ENCODE measurements at places on chromosomes 13 and 19.

GRCh38 chr19:14689598-14690503 lies at the start of gene ZNF333:
Gene ZNF333 (plus strand): TSS chr19:14690048. CDS start chr19:14693492, 3,444 bp downstream.
- peak; percentile 96 for DNase-seq

DNA sequence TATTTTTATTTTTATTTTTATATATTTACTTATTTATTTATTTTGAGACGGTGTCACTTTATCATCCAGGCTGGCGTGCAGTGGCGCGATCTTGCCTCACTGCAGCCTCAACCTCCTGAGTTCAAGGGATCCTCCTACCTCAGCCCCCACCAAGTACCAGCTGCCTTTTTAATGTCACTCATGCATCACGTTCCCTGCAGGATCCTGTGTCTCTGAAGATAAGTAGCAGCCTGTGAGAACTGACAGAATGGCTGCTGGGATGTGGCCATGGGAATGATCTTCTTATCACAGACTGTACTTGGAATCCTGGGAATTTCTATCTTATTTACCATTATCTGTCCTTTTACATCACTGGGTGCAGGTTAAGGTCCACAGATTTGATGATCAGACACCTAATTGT lies 9.2 kb upstream of the ZNF761 start:
- DNase-seq, result no peak

DNA sequence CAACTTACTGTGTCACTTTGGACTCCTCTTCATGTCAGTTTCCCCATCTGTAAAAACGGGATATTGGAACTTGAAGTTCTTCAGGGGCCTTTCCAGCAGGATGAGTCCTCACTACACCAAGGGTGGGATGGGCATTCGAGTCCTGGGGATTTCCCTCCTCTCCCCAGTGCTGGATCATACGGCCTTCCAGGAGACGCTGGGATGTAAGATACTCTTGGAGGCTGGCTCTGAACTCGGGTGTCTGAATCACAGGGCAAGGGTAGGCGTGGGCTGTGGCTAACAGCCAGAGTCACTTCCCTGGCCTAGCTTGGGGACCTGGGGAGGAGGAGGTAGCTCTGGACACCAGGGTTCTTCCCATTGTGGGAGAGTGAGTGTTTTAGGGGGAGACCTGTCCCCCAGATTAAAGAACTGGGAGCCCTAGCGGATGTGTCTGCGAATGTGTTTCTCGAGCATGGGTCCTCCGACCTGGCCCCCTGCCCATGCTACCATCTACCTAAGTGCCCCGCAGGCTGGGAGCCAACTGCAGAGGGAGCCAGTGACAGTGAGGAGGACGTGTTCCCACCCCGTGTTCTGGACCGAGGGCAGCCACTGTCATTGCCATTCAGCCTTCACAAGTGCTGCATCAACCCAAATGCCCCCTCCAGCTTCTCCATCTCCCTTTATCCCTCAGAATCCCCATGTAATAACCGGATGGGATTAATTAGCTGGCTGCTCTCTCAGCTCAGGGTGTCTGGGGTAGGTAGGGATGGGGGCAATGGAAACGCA lies 2.4 kb upstream of the CYTH2 start:
- no peak for DNase-seq

DNA sequence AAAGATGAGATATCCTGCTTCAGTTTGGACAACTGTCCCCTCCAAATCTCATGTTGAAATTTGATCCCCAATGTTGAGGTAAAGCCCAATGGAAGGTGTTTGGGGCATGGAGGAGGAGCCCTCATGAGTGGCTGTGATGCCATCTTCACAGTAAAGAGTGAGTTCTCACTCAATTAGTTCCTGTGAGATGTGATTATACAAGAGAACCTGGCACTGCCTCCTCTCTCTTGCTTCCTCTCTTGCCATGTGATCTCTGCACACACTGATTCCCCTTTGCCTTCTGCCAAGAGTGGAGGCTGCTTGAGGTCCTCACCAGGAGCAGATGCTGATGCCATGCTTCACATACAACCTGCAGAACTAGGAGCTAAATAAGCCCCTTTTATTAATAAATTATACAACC lies 86.9 kb downstream of the HSPH1 start:
- no peak for DNase-seq

- no peak for DNase-seq
Observed at GRCh38 chr13:98242403-98242802, 65.3 kb upstream of the RNF113B start.

- DNase-seq, result no peak
Observed at GRCh38 chr19:58364146-58364545, 1.6 kb upstream of the ZNF497 start.

- DNase-seq, result no peak
Observed at GRCh38 chr19:48784527-48784926, 26.3 kb downstream of the BCAT2 start.

DNA sequence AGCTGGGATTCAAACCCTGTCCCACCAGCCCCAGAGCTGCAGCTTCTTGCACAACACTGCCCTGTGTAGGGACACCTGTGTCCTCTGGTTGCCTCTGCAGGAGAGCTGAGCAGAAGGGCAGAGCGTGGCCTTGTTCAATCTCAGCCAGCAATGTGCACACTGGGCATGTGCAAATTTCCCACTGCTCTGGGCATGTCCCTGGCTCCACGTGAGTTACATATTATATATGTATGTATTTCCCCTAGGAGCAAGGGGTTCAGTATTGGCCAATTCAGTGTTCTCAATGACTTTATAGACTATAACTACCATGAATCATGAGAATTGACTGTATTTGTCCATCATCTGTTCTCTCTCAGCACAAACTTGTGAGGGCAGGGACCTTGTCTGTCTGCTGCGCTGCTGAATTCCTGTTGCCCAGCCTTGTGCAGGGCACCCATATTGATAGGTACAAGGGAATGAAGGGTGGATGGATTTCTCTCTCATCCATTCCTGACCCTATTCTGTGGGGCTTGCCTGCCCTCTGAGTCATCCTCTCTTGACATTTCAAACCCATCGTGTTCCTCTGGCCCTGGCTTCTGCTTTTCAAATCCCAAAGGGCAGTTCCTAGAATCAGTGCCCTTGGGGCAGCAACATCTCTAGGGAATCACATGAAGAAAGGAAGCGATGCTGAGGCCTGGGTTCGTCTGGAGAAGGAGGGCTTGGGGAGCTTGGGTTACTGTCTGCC lies 69.7 kb downstream of the ERICH6B start:
- no peak for DNase-seq

All from stimulated activated CD8-positive, alpha-beta memory T cell treated with anti-CD3 and anti-CD28 coated beads, Interleukin-7, amount 100 ng/mL, for 1 hour (primary cell).